GM12878 (cell line): ENCODE measurements at places on chromosomes 2 and 18. TPM values are rescaled to one million over a fixed set of nuclear protein-coding genes. Genes with fewer than 3 reads are reported as not detected.

DNA sequence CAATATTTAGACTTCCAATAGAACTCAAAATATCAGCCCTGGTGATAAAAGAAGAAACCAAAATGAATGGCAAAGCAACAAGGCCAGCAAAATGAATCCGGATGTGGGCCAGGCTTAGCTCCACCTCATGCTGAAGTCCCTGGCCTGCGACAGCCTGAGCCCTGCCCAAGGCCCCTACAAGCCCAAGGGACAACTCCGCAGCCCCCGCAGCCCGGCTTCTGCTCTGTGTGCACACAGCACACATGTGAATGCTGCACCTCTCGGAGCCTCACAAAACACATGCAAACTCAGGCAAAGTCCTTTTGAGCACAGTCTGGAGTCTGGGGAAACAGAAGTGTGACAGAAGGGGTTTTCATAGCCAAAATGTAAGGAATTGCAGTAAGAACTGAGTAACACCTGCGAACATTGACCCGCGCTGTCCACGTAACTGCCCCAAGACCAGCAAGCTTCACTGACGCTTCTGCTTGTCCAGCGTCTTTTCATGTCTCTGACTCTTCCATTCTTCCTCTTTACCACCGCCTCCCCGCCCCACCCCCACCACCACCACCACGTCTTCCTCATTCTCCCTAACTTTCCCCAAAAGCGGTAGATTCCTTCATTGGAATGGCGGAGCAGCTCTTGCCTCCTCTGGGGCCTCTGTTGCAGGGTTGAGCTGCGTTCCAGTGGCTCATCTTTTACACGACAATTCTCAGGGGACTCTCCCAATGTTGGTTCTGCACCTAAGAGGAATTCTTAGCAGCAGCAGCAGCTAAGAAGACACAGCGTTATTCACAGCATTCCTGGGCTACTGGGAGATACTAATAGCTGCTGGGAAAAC is 136.4 kb upstream of the COPS8 start:
- DNase-seq = no peak

GRCh38 chr2:200575957-200576356 is 9.9 kb upstream of the AOX1 start:
- no peak for DNase-seq

DNA sequence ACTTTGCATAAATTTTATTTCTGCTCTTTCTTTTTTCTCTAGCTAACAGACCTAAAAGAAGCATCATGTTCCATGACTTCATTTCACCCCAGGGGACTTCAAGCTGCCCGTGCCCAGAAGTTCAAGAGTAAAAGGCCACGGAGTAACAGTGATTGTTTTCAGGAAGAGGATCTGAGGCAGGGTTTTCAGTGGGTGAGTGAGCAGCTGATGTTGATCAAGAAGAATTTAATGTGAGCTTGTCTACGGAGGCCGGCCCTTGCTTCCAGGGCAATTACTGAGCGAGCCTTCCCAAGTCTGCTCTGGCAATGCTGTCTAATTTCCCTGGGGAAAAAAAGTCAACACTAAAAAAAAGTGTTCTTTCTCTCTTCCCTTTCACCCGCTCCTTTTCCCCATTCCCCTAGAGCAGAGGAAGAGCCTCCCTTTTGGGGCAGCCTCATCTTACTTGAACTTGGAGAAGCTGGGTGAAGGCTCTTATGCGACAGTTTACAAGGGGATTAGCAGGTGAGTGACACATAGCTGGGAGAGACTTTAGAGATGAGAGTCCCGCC is 1.2 kb downstream of the CDK15 start:
- no peak for DNase-seq

DNA sequence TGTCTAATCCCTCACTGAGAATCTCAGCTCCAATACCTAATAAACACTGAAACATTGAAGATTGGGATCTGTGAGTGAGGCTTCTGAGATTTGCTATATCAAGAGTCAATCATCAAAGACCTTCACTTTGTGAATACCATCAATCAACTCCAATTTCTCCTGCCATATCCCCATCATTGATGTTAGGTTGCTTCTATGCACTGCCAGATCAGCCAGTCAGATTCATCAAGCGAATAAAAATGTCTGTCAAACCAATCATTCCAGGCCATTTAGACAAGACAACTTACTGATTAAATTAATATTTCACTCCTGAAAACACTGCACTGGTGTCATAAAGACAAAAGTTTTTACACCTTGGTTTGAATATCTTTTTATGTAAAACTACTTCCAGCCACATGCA is 1295.5 kb upstream of the LRRTM1 start:
- no peak for DNase-seq

DNA sequence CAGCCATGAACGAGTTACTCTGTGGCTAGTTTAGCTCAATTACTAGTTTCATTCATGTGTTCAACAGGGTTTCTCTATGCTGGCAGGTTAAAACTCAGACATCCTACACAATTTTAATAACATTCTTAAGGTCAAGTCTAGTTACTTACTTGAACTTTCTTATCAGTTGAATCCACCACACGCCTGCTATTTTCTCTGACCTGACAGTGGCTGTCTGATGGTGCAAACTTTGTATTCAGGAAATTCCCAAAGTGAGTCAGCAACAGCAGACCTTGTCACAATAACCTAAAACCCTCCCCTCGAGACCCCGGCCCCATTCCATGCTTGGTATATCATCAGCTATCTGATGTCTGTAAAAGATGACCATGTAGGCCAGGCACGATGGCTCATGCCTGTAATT is 20.8 kb upstream of the CIDEA start:
- DNase-seq = no peak

DNA sequence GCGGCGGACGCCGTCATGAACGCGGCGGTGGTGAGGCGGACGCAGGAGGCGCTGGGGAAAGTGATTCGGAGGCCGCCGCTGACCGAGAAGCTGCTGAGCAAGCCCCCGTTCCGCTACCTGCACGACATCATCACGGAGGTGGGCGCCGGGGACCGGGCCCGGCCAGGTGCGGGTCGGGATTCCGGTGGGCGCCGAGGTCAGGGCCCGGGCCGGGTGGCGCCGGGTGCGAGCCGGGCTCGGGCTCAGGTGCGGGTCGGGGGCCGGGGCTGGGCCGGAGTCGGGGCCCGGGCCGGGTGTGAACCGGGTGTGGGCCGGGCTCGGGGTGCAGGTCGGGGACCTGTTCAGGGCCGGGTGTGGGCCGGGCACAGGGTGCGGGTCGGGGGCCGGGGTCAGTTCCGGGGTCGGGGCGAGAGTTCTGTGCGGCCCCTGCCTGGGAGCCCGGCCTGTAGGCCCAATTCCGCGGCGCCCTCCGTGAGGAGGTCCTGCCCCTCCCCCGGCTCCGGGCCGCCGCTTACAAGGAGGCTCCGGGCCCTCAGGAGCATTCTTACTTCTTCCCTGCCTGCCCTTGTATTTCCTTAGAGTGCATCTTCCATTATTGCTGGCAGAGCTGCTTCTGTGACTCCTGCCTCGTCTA is 447 bp downstream of the TRAF3IP1 start:
- no peak for DNase-seq

DNA sequence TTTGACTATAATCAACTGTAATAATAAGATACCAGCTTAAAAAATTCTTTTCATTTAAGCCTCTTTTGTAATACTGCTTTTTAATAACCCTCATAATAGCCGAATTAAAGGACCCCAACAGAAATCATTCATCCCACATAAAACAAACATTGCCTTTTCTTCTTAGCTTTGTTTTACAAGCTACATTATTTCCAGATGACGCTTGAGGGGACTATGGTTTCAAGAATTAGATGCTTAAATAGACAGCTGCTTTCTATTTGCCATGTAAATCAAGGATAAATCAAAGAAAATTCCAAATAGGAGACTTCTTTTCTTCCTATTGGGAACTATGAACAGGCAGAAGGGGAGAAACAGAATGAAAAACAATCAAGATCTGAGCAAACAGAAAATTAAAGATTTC is 200.7 kb upstream of the SMAD7 start:
- DNase-seq = no peak

DNA sequence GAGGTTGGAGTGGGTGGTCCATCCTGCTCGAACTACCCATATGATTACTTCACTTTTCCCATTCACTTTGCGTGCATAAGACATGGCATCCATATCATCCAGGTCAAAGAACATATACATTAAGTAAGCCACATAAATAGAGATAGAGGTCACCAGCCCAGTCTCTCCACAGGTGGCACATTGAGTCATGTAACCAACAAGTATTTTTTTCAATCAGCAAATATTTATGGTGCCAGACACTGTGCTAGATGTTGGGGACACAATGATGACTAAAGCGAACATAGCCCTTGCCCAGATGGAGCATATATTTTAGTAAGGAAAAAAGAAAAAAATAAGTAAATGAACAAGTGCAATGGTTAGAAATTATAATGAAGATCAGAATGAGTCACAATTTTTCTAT is 83.6 kb upstream of the LCLAT1 start:
- no peak for DNase-seq

DNA sequence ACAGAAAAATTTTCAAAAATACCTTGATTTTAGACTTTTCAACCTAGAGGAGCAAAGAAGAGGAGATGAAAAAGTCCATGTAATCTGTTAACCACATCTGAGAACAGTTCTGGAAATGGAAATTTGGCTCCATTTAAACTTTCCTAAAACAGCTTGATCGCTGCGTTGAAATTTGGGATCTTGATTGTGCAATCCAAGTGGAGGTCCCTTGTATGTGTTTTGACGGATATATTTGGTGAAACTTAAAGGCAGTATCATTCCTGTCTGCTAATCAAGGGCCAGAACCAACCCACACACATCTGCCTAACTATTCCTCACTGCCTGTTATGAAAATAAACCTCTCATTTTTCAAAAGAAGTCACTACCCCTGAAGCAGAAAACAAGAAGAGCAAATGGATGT is 46.6 kb downstream of the SPATS2L start:
- no peak for DNase-seq

DNA sequence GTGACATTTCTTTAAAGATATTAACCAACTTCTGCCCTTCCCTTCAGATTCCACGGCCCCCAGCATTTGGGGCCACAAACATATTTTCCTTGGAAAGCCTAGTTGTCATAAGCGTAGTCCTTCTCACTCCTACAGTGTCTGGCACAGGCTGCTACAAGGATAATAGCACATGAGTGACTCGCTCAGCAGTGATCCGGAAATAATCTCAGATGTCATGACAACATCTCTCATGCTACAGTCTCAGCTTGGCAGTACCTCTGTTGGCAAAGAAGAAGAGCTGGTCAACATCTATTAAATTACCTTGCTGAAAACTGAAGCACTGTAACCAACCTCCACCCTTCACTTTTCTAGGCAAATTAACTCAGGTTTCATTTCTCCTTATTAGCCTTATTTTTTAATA is 351.7 kb downstream of the RAD51AP2 start:
- DNase-seq = no peak

DNA sequence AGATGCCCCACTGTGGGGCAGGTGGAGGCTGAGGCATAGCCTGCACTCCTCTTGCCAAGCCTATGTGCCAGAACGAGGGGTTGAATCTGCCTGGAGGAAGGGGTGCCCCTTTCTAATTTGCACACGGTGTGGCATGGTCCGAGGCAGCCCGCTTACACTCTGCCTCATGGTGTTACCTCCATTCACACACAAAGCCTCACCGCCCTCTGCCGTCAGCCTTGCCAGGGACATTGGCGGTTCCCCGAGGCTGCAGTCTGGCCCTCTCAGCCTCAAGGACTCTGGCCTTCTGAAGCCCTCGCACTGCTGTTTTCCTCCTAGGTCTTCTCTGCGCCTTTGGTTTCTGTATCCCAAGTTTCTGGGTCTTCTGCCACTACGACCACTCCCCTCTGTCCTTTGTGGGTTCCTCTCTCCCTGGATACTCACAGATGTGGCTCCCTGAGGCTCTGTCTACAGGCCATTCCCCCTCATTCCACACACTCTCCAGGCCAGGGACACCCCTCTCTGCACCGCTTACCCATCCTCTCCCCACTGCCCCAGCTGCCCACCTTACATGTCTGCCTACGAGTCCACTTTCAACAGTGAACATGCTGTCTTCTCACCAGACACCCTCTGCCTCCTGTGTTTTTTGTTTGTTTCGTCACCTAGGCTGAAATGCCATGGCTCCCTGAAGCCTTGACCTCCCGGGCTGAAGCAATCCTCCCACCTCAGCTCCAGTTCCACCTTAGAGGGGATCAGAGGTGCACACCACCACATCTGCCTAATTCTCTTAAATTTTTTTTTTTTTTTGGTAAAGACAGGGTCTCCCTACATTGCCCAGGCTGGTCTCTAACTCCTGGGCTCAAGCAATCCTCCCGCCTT is 7.9 kb upstream of the ASPRV1 start:
- DNase-seq = no peak

DNA sequence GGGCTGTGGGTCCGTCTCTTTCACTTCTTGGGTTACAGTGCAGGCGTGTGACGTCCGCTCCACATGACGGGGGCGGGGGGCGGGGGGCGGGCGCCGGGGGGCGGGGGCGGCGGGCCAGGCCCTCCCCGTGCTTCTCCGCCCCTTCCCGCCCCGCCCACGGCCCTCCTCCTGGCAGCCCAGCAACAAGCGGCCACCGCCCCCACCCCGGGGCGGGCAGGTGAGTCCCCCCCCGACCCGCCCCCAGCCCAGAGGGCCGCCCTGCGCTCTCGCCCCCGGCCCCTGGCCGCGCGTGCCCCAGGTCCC is 3.6 kb downstream of the ZNF516 start:
- no peak for DNase-seq

GRCh38 chr2:6822406-6822805 is 43.3 kb downstream of the CMPK2 start:
- no peak for DNase-seq

- DNase-seq = no peak
These were observed 121.4 kb upstream of the COPS8 start for GRCh38 chr2:236964291-236964690.

GRCh38 chr18:51151568-51152511 is 45.6 kb downstream of the MEX3C start:
- no peak for DNase-seq

- DNase-seq = peak; percentile 71
These were observed 28.8 kb downstream of the SETBP1 start for GRCh38 chr18:44709307-44710126.

The DSG1 gene
- polyA plus RNA-seq = 2.3 and 3.5 TPM in 2 replicates

The CD207 gene
- polyA plus RNA-seq = not detected in 2 replicates

The CDKL4 gene
- not detected in 2 replicates for polyA plus RNA-seq

The STARD7 gene
- polyA plus RNA-seq = 237 and 239 TPM in 2 replicates

The RAD51AP2 gene
- not detected in 2 replicates for polyA plus RNA-seq

The SERPINE2 gene
- polyA plus RNA-seq = 1.3 and 2.1 TPM in 2 replicates

The CSRNP3 gene
- 0.12 TPM in 1 of 2 replicates, not detected in the other for polyA plus RNA-seq

The RESP18 gene
- not detected in 2 replicates for polyA plus RNA-seq

The DNMT3A gene
- polyA plus RNA-seq = 12.7 and 16.3 TPM in 2 replicates

The SERPINB10 gene
- 12.4 and 13.9 TPM in 2 replicates for polyA plus RNA-seq

The RNF152 gene
- polyA plus RNA-seq = not detected in 2 replicates

The SPTBN1 gene
- 72.7 and 79.6 TPM in 2 replicates for polyA plus RNA-seq
